Thymus (tissue), 14 donors: ENCODE measurements at places on chromosomes 7 and 10.

DNA sequence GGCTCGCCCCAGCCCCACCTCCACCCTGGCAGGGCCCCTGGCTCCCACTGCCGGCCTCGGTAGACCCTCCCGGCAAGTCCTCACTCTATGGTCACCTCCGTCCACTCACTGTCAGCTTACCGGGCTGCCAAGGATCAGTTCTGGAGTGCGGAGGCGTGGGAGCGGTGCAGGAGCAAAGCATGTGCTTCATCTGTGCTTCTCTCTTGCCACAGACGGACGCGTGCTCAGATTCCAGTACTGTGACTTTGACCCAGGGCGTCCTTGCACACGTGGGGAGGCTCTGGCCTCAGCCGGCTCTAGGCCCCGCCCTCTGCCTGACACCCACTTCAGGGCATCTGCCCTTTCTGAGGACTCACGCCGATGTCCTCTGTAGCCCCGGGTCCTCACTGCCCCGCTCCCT is 547.5 kb upstream of the FOXK1 start:
- DNase-seq = no peak

- no peak for DNase-seq
Observed at GRCh38 chr7:159117366-159118196, 27.1 kb downstream of the VIPR2 start.

DNA sequence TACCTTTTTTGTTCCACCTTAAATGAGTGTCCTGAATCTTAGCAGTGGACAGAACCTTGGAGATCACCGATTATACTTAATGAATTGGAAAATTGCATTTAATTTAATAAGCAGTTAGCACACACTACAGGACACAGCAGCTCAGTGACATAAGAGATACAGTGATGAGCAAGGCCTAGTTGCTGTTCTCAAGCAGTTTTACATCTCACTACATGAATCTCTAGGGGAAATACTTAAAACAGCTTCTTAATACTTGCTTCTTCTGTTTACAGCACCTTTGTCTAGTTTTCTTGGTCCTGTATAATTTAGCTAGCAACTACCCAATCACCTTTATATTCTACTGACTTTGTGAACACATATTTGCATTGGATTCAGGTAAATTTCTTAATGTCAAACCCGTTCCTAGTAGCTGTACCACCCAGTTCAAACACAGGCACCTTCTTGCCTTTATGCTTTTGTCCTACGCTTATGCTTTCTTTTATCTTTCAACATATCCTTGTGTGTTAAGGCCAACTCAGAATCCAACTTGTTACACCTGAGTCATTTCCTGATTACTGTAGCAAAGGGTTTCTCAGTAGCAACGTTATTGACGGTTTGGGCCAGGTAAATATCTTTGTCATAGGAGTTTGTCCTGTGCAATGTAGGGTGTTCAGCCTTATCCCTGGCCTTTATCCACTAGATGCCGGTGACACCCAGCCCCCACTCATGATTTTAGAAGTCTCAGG is 1.8 kb downstream of the STAM start:
- no peak for DNase-seq

DNA sequence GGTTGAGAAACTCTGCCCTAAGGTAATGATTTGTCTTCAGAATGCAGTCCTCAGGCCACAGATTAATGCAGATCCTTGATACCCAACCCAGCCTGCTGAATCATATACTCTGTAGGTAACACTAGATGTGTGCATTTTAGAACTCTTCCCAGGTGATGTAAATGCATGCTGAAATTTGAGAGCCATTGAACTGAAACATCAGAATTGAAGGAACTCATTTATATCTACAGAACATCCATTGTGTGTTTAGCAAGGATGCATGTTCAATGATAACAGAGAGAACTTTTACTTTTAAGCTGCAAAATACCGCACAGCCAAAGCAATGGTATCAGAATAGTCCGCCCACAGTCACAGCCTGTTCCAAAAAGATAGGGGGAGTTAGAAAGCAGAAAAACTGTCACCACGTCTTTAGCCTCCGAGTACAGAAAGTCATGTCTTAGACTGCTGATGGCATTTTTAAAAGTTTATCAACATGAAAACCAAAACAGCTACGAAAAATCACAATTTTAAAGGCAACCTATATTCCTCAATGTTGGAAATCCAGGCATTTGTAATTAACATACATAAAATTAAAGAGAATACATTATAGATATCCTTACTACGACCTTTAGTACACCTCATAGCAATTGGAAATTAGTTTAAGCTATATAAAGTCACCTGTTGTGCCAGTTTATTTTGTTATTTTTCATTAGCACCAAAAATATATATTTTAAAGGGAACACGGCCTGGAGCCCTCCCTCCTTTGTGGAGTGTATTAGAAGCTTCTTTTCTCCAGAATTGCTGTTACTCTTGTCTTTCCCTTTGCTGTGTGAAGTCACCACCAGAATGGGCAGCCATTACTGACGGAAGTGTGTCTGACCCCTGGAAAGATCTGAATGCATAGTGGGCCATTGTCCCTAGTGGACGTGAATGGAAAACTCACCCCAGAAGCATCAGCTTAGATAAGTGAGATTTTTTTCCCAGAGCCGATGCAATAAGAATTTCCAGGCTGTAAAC is 65.8 kb upstream of the PRKAR2B start:
- no peak for DNase-seq

- no peak for DNase-seq
Observed at GRCh38 chr7:72538856-72539255, 126.7 kb upstream of the CALN1 start.

GRCh38 chr7:69430384-69431021 is 167.8 kb upstream of the AUTS2 start:
- DNase-seq = no peak

DNA sequence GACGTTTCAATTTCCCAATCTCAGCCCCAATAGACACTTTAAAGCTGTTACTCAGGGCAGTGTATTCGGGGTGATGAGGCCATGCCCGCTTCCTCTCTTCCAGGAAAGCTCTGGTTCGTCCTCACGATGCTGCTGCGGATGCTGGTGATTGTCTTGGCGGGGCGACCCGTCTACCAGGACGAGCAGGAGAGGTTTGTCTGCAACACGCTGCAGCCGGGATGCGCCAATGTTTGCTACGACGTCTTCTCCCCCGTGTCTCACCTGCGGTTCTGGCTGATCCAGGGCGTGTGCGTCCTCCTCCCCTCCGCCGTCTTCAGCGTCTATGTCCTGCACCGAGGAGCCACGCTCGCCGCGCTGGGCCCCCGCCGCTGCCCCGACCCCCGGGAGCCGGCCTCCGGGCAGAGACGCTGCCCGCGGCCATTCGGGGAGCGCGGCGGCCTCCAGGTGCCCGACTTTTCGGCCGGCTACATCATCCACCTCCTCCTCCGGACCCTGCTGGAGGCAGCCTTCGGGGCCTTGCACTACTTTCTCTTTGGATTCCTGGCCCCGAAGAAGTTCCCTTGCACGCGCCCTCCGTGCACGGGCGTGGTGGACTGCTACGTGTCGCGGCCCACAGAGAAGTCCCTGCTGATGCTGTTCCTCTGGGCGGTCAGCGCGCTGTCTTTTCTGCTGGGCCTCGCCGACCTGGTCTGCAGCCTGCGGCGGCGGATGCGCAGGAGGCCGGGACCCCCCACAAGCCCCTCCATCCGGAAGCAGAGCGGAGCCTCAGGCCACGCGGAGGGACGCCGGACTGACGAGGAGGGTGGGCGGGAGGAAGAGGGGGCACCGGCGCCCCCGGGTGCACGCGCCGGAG is 2.6 kb downstream of the GJD4 start:
- DNase-seq = no peak

DNA sequence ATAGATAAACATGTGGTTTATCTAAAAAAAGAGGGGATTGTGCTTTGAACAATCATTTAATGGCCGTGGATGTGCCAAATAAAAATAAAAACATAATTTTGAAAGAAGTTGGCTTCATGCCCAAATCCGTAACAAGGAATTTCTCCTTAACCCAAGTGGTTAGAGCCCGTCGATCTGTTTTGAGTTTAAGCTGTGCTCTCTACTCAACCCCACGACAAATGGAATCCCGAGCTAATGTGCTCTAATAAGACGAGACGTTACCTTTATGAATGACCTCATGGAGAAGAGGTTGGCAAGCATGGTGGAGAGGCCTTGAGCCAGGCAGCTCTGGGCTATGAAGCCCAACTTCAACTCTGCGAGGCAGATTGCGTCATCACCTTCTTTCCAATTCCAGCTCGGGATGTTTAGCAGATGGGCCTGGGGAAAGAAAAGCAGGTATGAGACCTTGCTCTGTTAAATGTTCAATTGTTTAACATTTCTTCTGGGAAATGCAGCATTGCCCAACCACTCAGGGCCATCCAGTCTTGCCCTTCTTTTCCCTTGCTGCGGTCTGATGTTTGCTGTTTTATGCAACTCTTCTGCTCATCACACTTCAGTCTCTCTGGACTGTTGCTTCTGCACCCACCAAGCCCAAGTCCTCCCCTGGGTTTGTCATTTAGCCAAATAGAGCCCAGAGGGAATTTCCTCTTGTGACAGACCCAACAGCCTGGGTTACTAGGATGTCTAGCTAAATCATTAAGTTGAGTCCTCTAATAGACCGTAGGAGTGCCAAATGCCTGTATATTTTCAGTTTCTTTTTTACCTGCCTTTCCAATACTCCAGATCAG is 564.6 kb downstream of the KCNMA1 start:
- DNase-seq = no peak

DNA sequence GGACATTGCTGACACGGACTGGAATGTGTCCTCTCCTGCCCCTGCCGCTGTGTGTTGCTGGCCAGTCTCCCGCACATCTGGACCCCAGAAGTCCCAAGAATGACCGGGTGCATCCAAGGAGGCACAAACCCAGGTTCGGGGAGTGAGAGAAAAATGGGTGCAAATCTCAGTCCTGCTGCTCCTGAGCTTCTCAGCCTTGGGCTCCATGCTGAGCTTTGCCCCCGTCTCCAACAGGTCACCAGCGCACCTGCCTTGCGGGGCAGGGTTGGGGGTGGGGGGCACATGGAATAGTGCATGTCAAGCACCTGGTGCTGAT is 6.0 kb upstream of the NANOS1 start:
- DNase-seq = no peak

- no peak for DNase-seq
Observed at GRCh38 chr7:36806891-36807290, 82.6 kb upstream of the AOAH start.

- no peak for DNase-seq
Observed at GRCh38 chr7:131905471-131905973, 349.1 kb upstream of the PODXL start.
